Lung microvascular endothelial cell (primary cell): ENCODE measurements at places on chromosomes 11 and 22. TPM values are rescaled to one million over a fixed set of nuclear protein-coding genes. Genes with fewer than 3 reads are reported as not detected.

GRCh38 chr11:97290464-97291041 is 900.7 kb downstream of the JRKL start:
- DNase-seq = no peak

DNA sequence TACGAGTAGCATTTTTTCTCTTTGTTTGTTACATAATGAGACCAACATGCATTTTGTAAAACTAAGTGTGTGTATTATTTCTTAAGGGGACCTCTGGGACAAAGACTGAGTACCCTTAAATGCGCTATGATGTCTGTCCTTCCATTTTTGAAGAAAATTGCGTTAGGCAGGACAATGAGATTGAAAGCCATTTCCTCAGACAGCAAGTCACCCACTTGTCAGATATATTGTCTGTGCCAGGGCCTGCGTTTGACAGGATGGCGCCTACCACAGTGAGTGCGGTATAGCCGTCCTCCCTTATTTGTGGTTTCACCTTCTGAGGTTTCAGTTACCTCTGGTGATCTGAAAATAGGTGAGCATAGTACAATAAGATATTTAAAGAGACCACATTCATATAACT is 2.2 kb downstream of the AP2A2 start:
- no peak for DNase-seq

DNA sequence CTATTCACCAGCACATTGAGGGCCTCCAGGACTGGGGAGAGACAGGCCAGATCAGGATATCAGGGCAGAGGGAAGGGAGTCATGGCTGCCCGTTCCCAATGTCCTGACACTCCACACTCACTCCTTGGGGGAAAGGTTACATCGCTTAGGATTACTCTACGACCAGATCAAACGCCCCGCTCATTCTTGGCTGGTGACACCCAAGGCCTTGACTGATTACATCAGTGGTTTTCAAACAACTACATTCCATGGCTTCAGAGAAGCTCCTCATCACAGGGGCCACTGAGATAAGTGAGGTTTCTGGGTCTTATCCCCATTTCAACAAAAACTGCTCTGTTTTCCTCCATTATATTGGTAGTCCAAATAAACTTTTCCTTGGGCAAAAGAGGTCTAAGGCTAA is 15.0 kb downstream of the UBE2L6 start:
- DNase-seq = no peak

- DNase-seq = peak; percentile 89
These were observed 28.2 kb downstream of the KCTD17 start for GRCh38 chr22:37079668-37080171.

DNA sequence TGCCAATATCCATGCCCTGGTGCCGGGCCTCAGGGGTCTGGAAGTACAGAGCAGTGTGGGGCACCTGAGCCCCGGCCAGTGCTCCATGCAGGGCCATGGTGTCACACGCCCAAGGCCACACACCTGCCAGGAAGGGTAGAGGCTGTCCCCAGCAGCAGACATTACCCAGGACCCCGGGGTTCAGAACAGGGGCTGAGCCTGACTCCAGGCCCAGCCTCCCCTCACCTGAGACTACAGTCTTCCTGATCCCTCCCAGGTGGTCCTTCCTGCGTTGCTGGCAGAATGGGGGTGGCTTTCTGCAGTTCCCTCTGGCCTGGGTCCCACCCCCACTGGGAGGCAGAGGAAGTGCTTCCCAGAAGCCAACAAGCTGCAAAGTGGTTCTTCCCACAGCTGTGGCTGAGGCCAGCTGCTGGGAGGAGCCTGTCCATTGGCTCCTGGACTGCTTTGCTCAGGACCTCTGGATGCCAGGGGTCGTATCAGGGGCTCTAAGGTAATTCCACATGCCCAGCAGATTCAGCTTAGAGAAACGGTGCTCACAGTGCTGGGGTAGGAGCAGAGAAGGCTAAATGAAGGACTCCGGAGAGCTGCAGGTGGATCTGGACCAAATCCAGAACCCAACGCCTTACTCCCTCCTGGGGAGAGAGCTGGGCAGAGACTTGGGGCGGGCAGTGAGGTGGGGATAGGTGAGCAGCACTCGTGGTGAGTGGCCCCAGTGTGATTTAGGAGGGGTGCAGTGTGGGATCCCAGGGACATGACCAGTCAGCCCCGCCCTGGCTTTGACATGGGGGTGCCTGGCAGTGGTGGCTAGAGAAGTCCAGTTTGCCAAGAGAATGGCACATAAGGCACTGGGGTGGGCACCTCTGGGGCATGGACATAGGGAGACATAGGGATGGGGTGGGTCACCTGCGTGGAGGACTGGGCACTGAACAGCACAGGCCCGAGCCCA is 12.6 kb downstream of the TCIRG1 start:
- DNase-seq = no peak

- DNase-seq = no peak
These were observed 177.5 kb upstream of the CTSC start for GRCh38 chr11:88515002-88515401.

GRCh38 chr11:45816614-45817013 is 11.7 kb downstream of the SLC35C1 start:
- no peak for DNase-seq

- DNase-seq = no peak
These were observed 56.6 kb upstream of the LIN7C start for GRCh38 chr11:27563201-27563600.

GRCh38 chr11:116202922-116203321 is 569.9 kb downstream of the BUD13 start:
- no peak for DNase-seq

DNA sequence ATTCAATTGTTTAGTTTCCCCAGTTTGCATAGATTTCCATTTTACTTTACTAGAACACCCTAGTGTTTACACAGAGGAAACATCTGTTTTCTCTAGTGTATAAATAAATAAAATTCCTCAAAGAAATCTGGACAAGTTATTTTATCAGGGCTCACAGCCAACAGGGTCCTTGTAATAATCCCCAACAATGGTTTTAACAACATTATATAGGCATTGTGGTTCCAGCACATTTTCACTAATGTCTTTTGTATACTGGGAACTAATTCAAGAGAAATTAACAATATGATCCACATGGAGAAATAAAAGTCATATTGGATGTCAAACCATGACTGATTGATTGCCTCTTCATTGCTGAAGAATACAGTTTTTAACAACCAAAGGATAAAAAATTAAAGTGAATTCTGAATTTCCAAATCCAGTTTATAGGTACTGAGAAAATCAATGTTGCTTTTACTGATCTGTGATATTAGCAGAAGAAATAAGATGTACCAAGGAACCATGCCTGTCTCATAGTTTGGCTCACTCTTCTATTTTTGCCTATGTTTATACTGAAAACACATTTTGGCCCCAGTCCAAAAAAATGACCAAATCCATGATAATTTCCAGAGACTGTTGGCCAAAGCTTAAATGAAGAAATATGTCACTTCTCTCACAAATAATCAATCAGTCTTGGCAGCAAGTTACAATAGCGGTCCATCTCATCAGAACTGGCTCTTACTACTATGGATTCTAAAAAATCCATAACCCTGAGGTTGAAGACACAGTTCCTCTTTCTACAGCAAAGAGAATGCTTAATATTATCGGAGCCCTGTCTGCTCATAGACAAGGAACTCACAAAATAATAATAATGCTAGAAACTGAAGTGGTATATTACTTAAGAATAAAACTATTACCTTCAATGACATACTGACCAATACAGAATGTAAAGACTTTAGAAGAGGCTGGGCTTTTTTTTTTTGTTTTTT is 1.4 kb upstream of the MS4A13 start:
- no peak for DNase-seq

DNA sequence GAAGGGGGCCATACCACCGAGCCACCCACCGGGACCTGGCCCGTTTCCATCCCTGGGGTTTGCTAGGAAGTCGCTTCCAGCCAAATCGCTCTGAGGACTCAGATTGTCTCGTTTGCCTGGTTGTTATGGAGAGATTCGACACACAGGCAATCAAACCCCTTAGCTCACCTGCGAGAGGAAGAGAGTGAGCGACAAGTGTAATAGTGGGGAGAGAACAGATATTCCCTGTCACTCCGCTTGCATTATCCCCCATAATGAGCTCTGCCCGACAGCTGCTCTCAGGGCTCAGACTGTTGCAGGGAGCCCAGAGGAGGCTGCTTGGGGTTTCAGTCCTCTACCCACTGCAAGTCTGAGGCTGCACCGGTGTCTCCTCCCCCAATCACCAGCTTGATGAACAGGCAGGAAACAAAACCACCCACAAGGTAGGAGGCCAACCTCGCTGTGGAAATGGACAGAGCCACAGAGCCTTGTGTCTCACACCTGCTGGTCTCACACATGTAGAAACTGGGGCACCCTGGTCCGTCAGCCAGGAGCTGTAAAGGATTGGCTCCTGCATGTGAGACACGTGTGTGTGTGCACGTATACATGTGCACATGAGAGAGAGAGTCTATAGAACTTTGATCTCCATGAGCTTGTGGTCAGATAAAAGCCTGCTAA is 351.1 kb downstream of the BUD13 start:
- DNase-seq = no peak

GRCh38 chr11:134978388-134979088 is 566.5 kb upstream of the B3GAT1 start:
- DNase-seq = no peak

DNA sequence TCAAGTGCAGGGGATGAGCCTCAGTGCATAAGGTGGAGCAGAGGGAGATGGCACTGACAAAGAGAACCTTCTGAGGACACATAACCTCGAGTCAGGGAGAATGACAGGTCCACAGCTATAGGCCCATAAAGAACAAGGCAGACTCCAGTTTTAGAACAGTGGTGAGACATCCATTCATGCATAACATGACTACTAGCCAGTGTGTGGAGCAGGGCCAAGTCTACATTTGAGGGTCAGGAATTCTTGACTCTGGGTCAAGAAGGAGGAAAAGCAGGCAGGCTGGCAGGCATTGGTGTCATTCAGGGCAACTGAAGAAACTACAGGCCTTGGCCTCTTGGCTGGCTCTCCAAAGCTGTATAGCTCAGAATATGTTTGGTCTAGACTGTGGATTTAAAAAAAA is 54.9 kb downstream of the MTNR1B start:
- DNase-seq = peak; percentile 37

DNA sequence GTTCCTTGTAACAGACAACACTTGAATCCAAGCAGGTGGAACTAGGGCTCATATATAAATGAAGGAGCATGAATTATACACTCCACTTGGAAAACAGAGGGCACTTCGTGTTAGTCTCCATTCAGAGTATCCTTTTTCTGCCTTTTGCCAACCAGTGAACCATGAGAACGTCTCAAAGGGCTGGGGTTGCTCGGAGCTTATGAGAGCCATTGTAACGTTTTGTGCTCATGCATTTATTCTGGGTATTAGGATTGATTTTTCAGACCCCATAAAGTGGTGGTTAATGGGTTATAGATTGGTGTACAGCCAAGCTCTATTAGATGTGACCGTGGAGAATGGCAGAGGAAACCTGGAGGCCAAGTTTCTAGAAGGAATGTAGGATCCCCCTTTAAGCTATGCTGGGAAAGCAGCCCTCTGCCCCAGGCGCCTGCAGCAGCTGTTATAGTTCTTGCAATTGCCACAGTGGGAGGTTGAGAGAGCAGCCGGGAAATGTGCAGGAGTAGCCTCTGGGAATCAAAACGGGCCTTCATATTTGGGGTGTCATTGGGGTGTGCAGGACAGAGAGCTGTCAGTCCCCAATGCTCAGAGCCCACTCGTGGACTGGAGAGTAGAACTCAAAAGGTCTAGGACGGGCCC is 54.6 kb upstream of the ASPHD2 start:
- no peak for DNase-seq

Gene SLC25A18
- total RNA-seq = not detected in 2 replicates

Gene OR4D5
- not detected in 2 replicates for total RNA-seq

Gene EXPH5
- total RNA-seq = under 0.01 TPM in 2 replicates

Gene CCT8L2
- not detected in 2 replicates for total RNA-seq

Gene CHRM1
- not detected in 2 replicates for total RNA-seq

Gene PTPRCAP
- 0.20 TPM in 1 of 2 replicates, not detected in the other for total RNA-seq

Gene MS4A12
- not detected in 2 replicates for total RNA-seq

Gene CKAP5
- total RNA-seq = 40.8 and 42.5 TPM in 2 replicates

Gene MRGPRE
- not detected in 2 replicates for total RNA-seq

Gene PKP3
- total RNA-seq = 0.22 and 0.40 TPM in 2 replicates

Gene MCM5
- 15.3 and 31.8 TPM in 2 replicates for total RNA-seq

Gene CTSW
- total RNA-seq = 0.20 and 0.22 TPM in 2 replicates

Gene ACTN3
- total RNA-seq = under 0.01 TPM in 1 of 2 replicates, not detected in the other
